ENCODE measurements at places on chromosomes 1 and 21.

- no peak for DNase-seq
These were observed 16.6 kb downstream of the DEGS1 start for GRCh38 chr1:224199679-224200078.

GRCh38 chr21:44018813-44019567 is 6.9 kb downstream of the TRAPPC10 start:
- DNase-seq: no peak

DNA sequence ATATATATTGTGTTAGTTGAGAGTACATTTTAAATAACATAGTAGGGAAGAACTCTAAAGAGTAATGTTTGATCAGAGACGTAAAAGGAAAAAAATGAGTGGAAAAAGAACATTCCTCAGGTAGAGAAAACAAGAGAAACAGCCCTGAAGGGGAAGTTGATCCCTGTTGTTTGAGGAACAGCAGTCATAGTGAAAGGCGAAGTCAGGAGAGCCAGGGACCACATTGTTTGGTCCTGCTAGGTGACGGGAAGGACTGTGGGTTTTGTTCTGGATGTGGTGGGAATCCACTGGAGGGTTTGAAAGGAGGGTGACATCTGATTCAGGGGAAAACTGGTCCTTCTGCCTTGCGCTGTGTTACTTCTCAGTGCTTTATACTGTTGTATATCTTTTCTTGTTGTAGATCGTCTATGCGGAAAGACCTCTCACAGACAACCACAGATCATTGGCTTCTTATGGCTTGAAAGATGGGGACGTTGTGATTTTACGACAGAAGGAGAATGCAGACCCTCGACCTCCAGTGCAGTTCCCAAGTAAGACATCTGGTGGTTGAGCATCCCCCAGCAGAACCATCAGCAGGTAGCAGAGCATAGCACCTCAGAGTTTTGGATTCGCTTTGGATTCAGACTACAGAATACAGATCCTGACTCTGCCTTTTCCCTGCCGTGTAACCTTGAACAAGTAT is 9.2 kb downstream of the DDI2 start:
- no peak for DNase-seq

GRCh38 chr21:40902993-40903392 is 56.0 kb upstream of the DSCAM start:
- DNase-seq: no peak

DNA sequence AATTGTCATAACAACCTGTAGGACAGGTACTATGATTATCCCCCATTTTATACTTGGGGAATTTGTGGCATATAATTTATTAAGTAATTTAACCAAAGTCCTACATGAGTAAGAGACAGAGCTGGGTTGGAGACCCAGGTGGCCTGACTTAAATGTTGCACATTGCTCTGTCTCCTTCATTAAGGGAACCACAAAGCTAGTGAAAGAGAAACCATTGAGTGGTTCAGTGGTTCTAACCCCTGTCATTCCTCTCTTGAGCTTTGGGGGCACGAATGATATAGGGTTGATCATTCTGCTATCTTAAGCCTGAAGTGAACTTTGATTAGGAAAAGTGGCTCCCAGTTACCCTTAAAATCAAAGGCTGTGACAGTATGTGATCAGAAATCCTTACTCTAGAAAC is 5.3 kb upstream of the MAP3K7CL start:
- DNase-seq: no peak

- no peak for DNase-seq
These were observed 8.9 kb downstream of the PGBD2 start for GRCh38 chr1:248914796-248915381.

DNA sequence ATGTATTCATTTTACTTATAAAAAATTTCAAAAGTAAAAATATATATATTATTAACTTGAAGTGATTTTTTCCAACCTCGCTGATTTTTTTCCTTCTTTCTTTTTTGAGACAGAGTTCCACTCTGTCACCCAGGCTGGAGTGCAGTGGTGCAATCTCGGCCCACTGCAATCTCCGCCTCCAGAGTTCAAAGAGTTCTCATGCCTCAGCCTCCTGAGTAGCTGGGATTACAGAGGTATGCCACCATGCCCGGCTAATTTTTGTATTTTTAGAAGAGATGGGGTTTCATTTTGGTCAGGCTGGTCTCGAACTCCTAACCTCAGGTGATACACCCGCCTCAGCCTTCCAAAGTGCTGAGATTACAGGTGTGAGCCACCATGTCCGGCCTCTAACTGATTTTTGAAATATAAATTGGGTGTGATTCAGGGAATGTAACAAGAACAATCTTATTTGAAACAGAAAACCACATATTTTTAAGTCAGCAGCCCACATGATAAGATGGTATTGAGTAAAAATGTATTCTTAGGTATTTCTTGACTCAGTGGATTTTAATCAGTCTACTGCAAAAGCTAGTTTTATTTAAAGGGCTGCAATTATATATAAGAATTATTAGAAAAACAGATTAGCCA is 30.0 kb downstream of the ZBTB8B start:
- no peak for DNase-seq

DNA sequence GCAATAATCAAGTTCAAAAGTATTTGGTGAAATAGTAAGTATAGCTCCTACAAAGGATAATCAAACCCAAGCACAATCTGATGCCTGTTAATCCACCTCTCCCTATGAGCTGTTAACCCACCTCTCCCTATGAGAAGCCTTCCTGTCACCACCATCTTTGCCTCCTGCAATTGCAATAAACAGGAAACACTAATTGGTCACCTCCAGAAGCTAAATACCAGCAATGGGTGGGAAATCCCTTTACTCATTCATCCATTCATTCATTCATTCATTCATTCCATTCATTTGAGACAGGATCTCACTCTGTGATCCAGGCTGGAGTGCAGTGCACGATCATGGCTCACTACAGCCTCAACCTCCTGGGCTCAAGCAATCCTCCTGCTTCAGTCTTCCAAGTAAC is 132.8 kb downstream of the RERE start:
- no peak for DNase-seq

DNA sequence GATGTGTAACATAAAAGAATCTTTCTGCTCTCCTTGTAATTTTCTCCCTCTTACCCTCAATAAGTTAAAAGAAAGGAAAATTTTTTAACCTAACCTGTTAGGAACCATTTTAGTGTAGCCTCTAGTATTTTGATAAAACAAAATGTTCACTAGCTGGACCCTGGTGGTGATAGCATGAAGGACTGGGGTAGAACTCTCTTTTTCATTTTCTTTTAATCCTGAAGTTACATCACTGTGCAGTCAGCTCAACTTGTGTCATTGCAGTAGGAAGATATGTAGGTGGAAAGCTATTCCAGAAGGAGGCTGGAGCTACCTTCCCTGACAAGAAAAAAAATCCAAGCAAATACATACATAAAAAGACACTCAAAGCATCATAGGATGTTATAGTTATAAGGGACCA is 39.3 kb downstream of the NFIA start:
- no peak for DNase-seq
